Uterus (tissue), 4 donors: ENCODE measurements at places on chromosomes 4 and X.
A peak's percentile ranks its signal among the peaks of the same experiment; 100 is the strongest.

DNA sequence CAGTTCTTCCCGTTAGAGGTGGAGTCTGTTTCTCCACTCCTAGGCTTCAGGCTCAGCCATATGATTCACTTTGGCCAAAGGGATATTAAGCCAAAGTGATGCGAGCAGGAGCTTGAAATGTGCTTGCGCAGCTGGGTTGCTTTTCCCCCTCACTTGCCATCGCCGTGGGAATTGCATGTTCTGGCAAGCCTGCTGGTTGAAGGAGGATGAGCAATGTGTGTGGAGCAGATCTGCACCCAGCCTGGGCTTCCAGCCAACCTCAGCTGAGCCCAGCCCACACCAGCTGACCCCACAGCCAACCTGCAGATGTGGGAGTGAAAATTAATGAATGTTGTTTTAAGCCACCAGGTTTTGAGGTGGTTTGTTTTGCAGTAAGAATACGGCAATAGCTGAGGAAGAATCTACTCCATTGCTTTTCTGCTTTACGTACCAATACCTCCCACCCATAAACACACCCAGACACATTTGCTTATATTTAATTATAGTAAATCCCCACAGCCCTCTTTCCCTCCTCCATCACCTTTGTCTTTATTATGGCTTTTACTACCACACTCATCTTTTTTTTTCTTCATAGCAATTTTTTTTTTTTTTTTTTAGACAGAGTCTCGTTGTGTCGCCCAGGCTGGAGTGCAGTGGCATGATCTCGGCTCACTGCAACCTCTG is 132.8 kb upstream of the FUNDC1 start:
- peak; percentile 60 for DNase-seq

- DNase-seq: no peak
Measured at GRCh38 chr4:89009115-89009514, 47.9 kb downstream of the FAM13A start.

DNA sequence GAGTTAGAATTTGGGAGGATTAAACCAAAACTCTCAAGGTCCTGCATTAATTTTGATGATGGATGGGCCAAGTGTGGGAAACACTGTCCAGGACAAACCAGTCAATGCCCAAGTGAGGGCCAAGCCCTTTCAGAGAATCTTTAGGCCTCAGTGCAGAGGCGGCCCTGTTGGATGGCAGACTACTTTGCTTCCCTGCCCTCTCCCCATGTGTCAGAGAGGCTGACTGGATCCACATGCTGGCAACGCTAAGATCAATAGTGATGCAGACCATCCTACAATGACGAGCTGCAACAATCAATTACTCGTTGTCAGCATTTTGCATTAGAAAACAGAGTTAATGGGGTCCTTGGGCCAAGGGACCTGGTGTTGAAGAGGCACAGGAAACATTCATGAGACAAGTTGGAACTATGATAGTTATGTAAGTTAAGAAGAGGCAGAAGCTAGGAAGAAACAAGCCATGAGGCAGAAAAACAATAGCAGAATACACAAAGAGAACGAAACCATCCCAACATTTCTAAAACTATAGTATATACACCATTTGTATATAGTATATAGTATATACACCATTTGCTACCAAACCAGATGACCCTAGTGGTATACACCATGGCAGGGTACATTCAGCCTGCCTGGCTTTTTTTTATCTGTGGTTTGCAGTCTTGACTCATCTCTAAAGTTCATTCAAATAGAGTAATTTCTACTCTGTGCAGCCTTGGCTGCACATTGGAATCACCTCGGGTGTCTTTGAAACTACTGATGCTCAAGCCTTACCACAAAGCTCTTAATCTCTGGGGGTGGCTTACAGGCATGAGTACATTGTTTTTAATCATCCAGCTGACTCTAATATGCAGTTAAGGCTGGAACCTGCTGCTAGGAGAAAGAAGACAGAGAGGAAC is 147.7 kb upstream of the GYPA start:
- DNase-seq: no peak

- DNase-seq: no peak
Measured at GRCh38 chrX:47577424-47577823, 4.8 kb upstream of the TIMP1 start.

DNA sequence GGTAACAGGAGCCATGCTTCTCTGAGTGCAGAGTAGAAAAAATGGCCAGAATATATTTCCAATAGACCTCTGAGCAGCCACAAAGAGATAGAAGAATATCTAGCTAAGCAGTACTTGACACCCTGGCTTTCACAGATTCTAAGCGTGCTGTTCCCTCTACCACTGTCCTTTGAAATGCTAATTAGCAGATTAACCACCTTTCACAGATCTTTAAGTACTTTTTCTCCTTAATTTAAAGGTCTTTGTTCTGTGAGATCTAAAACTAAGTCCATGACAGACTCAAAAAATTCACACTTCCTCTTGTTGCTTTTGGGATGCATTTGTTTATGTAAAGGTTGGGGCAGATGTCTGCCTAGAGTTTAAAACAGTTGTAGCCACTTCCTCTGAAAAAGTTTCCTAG is 28.3 kb upstream of the MAGEC2 start:
- no peak for DNase-seq

DNA sequence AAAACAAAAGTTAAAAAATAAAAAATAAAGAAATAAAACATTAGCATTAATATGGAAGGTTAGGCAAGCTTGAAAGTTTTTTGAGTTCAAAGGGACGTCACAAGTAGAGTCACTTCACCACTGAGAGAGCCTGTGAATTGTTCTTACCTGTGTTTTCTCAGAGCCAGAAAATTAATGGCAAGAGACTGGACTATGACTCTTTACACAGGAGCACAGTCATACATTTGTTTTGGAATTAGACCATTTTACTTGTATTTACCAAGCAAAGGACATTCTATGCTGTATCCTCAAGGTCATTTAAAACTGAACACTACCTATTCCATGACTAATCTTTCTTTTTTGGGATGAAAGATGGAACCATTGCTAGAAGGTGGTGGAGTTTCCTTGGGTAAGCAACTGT is 346.1 kb downstream of the FAM47B start:
- no peak for DNase-seq

- no peak for DNase-seq
Measured at GRCh38 chr4:16757080-16757521, 141.3 kb downstream of the LDB2 start.

DNA sequence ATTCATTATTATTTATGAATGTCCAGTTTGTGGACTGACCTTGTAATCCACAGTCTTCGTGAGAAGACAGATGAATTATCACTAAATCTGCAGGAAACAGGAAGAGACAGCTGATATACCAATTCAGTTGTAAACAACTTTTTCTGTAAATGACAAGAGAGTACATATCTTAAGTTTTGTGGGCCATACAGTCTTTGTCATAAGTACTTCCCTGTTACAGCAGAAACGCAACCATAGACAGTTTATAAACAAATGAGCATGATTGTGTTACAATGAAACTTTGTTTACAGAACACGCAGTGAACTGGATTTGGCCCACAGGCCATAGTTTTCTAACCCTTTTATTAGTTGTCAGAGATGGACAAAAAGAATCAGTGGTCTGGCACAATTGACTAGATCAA is 443.4 kb downstream of the PDGFC start:
- DNase-seq: no peak

DNA sequence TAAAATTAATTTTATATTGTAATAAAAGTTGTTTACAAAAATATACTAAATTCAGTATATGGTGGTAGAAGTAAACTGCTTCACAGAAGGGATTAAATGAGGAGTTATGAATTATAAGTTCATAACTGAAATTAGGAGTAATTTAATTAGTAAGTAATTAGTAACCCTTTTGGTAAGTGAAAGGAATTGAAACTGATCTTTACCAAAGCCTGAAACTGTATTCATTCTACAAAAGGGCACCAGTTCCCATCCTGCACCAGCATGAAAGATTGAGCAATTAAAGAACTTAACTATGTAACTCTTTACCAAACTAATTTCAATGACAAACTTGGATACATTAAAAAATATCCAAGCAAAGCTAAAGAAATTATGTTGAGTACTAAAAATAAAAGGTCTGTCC is 8.2 kb downstream of the MED14 start:
- DNase-seq: no peak

- no peak for DNase-seq
Measured at GRCh38 chr4:42331040-42331439, 66.2 kb upstream of the SHISA3 start.

DNA sequence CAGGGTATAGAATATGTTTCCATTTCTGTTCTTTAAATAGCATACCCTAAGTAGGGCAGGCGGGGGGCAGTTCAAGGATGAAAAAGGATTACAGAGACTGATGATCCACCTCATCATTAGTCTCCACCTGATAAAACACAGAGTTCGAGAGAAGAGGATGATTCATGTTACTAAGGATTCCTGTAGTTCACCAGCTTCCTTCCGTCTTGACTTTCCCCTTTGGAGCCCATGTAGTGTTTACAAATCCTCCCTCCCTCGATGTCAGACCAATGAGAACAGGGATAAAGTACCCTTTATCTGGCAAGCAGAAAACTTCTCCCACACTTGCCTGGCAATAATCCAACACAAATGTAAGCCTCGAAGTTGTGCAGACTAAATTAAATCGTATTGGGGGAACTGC is 526.3 kb upstream of the FAM241A start:
- DNase-seq: no peak

DNA sequence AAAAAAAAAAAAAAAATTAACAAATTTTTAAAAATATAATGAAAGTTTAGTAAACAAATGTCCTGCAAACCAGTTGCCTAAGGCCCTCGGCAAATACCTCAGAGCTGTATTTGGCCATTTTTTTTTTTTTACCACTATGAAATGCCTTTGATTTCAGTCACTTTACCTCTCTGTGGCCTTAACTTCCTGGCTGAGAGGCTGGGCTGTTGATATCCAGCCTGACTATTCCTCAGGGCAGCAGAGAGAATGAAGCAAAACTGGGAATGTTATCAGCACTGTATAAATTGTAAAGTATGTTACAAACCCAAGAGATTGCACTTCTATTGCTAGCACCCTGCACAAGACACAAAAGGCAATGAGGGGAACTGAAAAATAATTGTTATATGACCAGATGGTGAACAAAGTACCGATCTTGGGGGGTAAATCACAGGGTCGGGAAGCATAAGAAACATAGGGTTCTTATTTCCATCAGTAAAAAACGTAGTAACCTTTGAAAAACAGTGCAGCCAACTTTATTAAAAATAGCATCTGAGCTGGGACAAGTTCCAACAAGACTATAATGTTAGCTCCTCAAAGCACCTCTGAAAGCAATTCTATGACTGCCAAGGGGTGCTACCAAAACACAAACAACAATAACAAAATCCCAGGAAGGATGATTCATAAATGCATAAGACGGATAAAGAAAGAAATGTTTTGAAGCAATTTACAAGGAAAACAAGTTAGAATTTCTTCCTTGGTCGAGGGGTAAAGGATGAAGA is 18.1 kb downstream of the USP46 start:
- DNase-seq: no peak

DNA sequence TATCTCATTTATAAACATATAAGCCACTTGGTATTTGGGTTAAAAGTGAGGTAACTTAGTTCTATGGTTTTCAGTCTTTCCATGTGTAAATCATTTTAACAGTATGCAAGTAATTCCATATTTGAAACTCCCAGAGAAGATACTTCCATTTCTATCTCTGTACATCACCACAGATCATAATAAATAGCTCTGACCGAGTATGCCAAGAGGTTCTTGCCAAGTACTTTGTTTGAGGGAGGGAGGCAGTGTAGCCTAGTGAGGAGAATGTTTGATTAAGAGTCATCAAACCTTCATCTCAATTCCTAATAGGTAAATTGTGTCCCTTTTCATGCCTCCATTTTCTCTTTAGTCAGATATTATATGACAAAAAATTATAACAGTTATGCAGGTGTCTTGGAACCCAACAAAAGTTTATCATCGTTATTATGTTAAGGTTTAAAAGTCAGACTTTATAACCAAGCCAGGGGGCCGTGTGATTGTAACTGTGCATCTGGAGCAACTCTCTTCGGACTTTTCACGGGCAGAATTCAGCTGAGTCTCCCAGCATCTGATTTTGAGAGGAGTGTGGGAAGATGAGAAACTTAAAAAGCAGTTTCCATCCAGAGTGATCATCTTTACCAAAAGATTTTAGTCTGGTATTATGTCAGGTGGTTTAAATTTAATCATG is 123.8 kb downstream of the ANK2 start:
- no peak for DNase-seq

GRCh38 chr4:128862608-128863311 is 53.3 kb downstream of the JADE1 start:
- DNase-seq: no peak

DNA sequence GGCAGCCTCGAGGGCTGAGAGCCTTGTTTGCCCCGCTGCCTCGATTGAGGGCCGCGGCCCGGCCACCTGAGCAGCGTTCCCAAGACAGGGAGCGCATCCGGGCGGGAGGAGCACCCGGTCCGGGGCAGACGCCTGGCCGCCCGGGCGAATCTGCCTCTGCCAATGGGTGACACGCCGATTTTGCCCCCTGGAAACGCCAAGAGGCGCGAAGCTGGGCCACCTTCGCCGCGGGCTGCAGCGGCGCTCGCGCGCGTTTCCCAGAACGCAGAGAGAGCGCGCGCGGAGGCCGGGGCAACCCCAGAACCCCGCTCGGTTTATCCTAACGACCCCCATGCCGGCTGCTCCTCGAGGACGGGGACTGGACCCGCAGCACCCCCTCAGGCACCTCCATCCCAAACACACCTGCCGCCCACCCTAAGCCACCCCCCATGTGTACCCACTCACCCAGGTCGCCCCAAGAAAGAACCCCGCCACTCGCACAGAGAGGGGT is 575 bp downstream of the MAP7D2 start:
- no peak for DNase-seq

- no peak for DNase-seq
Measured at GRCh38 chr4:985123-985830, 1.6 kb upstream of the IDUA start.

DNA sequence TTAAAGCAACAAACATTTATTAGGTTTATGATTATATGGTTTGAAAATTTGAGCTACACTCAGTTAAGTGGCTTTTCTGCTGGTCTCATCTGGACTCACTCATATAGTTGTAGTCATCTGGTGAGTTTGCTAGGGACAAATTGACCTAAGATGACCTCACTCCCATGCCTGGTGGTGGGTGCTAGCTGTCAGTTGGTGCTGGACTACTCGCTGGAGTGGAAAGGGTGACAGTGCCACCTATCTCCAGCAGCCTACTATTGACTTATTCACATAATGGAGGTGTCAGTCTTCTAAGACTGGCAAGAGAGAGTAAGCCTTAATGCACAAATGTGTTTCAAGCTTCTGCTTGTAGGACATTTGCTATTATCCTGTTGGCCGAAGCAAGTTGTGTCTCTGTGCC is 88.2 kb downstream of the TASL start:
- no peak for DNase-seq

DNA sequence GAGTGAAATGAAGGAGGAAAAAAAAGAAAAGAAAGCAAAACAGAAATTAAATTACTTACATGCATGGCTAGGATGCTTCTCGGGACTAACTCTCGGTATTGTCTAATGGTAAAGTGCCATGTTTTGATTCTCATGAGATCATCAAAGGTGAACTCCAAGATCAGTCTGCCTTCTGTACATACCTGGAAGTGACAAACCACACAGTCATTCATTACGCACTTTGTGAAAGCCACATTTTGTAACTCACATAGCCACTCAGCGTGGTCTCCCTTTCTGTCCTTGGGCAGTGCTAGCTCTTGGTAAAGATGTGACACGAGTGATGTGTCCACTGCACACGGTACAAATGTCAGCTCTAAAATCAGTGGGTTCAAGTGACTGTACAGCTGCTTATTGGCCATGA is 309.8 kb downstream of the LDB2 start:
- no peak for DNase-seq
